ENCODE measurements at places on chromosomes 2 and 18.

DNA sequence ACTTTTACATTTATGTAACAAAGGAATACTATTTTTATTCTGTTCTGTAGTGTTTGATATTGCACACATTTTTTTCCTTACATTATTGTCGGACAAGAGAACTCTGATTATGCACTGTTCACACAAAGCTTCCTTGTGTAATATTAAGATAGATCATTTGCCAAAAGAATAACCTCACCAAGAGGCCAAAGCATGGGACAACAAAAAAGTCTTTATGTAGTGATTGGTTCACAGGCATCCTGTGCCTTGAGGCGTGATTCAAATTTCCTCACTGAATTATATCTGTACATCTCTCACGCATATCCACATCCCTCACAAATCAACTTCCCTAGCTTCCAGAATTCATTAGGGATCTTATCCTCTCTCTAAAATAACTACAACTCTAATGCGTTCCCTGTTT is 642.7 kb downstream of the NR4A2 start:
- no peak for DNase-seq

DNA sequence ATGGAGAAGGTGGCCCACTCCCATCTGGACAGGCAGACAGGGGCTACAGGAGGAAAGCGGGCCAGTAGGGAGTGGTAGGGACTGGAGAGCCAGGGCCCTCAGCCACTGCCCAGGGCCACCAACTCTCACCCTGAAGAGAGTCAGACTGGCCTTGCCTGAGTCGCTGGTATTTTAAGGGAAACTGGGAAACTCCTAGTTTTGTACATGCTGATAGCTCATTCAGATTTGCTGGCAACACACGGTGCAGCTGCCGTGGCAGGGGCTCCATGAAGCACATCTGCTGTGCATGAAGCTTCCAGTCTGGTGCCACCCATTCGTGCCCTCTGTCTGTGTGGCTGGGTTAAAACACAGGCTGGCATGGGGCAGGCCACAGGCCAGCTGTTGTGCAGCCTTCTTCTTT is 137.3 kb upstream of the GLI2 start:
- DNase-seq: no peak

DNA sequence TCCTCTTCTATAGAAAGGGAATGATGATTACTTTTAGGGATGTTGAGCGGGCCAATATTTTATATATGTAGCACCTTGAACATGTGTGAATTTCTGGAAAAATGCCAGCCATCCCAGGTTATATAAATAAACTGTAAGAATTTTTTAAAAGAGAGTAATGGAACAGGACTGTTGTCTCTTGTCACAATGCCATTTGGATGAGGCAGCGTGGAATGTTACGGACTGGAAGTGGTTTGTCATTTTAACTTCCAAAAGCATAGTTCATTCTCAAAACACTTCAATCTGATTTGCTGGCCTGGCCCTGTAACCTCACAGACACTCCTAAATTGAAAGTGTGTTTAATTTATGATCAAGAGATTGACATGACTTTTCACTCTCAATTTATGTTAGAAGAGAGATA is 70.8 kb downstream of the TPGS2 start:
- no peak for DNase-seq

DNA sequence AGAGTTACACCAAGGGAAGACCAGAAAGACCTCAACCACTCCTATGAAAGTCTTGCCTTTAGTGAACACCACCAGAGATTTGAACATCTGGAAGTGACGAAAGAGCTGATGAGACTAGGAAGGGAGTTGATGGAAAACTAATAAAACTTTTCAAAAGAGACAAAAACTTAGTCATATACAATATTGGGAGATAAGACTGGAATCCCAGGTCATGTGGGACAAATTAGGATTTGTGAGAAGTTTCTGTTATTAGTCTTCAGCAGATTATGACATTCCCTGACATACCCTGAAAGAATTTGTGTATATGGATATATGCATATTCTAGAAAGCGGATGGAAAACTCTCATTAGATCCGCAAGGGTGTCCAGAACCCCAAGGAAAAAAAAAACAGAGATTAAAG is 145.0 kb upstream of the LTBP1 start:
- no peak for DNase-seq

DNA sequence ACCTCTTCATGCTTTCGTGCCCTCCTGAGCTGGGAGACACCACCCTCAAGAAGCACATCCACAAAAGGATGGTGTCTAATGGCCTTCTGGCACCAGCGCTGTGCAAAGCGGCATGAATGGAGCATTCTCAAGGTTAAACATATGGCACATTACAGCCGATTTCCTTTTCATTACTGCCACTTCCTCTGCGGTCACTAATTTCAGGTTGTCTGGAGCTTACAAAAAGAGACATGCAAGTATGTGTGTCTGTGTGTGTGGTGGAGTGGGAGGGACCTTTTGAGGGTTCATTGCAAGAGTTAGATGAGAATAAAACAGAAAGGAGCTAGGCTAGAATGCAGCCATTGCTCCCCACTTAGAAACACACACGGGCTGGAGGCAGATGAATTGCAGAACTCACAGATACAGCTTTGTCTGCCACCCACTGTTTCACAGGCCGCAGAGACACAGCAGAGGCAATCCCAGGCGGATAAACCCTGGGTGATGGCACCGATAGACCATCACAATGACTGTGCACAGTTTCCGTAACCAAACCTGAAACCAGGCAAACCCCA is 76.0 kb downstream of the TGIF1 start:
- DNase-seq: peak; percentile 91

- DNase-seq: no peak
Measured at GRCh38 chr2:3823748-3824147, 120.4 kb downstream of the DCDC2C start.

Data from T-helper 2 cell (primary cell).